ENCODE measurements at places on chromosomes 5 and 9. TPM values are rescaled to one million over a fixed set of nuclear protein-coding genes. Genes with fewer than 3 reads are reported as not detected.

The CA9 gene
- not detected for total RNA-seq

DNA sequence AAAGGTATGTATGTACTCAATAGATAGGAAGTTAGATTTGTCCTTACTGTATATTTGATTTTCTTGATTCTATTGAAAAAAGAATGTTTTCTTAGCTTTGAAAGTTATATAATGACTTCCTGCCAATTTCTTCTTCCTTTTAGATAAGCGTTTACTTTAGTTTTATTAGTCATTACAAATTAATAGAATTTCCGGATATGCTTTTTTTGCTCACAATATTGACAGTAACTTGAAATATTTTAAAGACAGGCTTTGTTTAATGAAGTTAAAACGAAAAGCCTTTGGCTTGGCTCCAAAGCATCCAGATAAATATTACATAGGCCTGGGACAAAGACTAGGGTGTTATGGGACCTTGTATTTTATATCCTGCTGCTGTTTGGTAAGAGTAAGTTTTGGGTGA, 49.5 kb downstream of the CWC27 start:
- H3K36me3 ChIP-seq, result peaks cover 5% of the 10 kb centered on the region
- no peak overlapping the region for H3K4me3 ChIP-seq
- H3K4me1 ChIP-seq, result peaks cover 20% of the 10 kb centered on the region
- H3K27me3 ChIP-seq, result no peaks in the 10 kb centered on the region

- no peak overlapping the region for H3K27ac ChIP-seq
- DNase-seq, result no peak
- H3K4me3 ChIP-seq, result no peak overlapping the region
- peaks cover 17% of the 10 kb centered on the region for H3K4me1 ChIP-seq
Measured at GRCh38 chr5:97009212-97009898, 73.5 kb downstream of the LNPEP start.

DNA sequence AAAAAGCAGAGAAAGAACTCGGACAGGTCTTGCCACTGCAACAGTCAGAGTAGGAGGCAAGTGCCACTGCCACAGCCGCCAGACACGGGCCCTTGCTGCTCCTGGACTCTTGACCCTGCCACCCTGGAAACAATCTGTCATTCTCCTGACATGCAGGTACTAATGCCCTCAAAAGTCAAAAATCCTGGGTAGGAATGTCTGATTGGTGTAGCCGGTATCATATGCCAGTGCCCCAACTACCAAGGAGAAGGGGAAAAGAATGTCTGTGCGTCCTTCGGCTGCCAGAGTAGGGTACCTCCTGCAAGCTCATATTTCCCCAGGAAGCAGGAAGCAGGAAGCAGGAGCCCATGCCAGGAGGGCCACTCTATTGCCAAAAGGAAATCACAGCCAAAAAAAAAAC, 30.5 kb upstream of the F2RL1 start:
- H3K27ac ChIP-seq, result no peak overlapping the region
- H3K27me3 ChIP-seq, result no peaks in the 10 kb centered on the region
- H3K4me1 ChIP-seq, result peaks cover 56% of the 10 kb centered on the region
- no peak for DNase-seq
- no peak overlapping the region for H3K4me3 ChIP-seq

DNA sequence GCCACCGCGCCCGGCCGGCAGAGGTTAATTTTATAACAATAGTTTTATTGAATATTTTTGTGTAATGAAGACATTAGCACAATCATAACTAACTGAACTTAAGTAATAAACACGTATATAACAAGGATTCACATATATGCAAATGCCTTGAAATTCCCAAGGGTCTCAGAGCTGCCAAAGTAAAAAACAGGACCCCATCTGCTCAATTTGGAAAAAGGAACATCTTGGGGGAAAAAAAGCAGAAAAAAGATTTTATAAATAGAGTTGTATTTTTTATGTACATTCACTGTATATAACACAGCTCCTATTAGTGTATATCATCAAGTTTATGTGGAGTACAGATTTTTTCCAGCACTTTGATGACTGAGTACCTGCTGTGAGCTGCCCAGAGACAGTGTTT, 366.7 kb downstream of the BRINP1 start:
- DNase-seq, result no peak
- no peak overlapping the region for H3K27ac ChIP-seq
- peaks cover 38% of the 10 kb centered on the region for H3K4me1 ChIP-seq
- H3K36me3 ChIP-seq, result no peaks in the 10 kb centered on the region
- no peaks in the 10 kb centered on the region for H3K27me3 ChIP-seq
- no peak overlapping the region for H3K4me3 ChIP-seq

All from HFFc6 (cell line).